ENCODE measurements at places on chromosomes 5 and 9.

DNA sequence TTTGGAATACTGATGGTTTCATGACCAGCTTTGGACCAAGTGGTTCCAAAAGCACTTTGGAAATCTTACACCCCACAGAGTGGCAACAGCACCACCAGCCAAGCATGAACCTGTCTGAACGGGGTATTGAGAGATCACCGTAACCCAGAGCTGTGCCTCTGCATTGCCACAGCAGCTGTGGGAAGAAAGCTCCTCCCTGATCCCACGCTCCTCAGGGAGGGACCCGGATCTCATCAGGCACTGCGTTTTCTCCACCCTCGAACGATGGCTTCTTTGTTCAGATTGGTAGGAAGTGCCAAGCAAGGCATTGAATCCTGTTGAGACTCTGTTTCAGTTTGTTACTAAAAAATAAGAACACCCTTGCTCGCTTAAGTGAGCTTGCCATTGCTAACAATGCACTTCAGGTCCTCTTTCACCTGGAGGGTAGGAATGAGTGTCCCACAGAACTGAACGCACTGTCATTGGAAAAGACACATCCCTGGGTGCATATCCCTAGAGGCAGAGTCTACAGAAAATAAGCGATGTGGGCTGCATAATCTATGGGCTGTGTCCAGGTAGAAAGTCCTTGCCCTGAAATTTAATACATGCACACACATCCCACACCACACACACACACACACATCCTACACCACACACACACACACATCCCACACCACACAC lies 118.0 kb upstream of the ICE1 start:
- no peak for DNase-seq

DNA sequence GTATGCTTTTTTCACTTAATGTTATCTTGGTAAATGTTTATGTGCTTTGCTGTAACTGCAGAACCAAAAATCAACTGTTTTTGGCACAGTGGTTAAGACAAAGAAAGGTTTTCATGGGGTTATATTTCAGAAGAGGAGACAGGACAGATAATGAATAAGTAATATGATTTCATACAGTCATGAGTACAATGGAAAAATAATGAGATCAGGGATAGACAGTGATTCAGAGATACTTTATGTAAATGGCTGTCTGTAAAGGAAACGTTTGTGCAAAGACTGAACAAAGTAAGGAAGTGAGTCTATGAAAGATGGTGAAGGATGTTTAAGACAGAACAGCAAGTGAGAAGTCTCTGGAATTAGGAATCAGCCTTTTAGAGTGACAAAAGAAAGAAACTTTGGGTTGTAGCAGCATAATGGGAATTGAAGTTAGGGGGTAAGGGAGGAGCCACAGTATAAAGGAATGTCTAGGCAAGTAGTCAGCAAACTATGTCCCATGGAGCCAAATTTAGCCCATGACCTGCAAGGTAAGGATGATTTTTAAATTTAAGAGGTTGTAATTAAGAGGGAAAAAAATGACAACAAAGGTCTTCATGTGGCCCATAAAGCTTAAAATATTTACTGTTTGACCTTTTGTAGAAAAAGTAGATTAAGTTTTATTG lies 55.0 kb downstream of the TNPO1 start:
- no peak for DNase-seq

GRCh38 chr5:100905259-100905914 lies 2.3 kb upstream of the ST8SIA4 start:
- DNase-seq: no peak

GRCh38 chr5:8157320-8157822 lies 288.4 kb downstream of the MTRR start:
- DNase-seq: no peak

DNA sequence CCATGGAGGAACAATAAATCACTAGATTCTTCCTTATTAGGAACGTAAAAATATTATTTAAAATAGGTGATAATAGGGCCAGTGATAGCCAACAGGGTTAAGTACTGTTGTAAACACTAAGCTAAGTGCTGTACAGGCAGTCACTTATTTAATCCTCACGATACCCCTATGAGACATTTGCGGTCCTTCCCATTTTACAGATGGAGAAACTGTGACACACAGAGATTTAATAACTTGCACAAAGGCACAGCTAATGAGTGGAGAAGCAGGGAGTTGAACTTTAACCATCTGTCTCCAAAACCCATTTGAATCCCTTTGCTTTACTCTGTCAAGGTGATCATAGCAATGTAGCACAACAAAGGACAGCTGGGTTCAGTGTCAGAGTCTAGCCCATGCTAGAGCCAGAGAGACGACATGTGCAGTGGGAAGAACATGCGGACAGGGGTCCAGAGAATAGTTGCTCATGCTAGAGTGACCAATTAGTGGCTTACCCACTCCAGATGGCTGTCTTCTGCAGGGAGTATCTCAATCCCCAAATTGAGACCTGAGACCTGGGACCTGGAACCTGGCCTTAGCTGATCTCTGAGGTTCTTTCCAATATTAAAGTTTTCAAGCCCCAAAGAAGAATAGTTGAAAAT lies 28.9 kb downstream of the STXBP1 start:
- DNase-seq: no peak

DNA sequence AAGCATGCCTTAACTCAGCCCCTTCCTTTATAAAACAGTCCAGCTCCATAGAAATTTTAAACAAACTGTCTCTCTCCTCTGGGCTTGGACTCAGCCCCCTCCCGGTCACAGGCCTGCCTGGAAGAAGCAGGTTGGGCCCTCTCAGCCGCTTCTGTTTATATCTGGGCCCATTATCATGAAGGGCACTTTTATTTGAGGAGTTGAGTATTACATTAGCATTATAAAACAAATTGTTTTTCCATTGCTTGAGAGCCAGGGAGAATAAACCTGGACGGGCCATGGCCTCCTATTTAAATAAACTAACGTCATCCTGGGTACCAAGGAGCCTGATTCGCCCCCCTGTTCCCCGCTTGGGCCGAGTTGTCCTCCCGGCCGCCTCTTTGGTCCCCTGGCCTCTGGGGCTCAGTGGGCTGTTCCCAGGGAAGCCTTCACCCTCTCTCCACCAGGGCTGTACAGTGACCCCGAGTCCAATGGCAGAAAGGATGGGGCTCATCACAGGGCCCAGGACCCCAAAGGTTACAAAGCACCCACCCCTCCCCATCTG lies 13.2 kb downstream of the IRX2 start:
- DNase-seq: no peak

GRCh38 chr5:9409413-9409960 lies 136.4 kb downstream of the SEMA5A start:
- no peak for DNase-seq

GRCh38 chr9:35608221-35608620 lies 3.2 kb downstream of the TESK1 start:
- DNase-seq: no peak

- DNase-seq: no peak
These were observed 3.4 kb downstream of the COL5A1 start for GRCh38 chr9:134644725-134645606.

DNA sequence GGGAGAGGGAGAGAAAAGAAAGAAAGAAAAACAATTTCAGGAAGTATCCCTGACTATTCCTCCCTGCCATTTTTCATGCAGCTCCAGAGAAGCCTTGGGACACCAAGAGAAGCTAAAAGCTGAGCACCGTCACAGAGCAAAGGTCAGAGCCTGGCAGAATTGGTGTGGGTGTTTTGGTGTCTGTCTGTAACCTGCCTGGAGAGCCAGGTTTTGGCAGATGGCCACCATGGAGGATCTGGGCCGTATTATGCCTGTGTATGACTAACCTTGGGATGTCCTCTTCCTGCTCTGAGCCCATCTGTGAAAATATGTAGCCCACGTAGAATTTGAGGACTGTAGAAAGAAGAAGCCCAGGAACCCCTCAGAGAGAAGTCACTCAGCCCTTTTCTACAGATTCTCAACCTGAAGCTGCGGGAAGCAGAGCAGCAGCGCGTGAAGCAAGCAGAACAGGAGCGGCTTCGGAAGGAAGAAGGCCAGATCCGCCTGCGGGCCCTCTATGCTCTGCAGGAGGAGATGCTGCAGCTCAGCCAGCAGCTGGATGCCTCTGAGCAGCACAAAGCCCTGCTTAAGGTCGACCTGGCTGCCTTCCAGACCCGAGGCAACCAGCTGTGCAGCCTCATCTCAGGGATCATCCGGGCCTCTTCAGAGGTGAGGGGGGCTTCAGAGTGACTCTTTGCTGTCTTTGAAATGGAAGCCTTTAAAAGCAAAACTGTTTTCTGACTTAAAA lies 18.8 kb downstream of the GLE1 start:
- DNase-seq: no peak

- no peak for DNase-seq
These were observed 235.5 kb upstream of the ZNF608 start for GRCh38 chr5:124981901-124982300.

DNA sequence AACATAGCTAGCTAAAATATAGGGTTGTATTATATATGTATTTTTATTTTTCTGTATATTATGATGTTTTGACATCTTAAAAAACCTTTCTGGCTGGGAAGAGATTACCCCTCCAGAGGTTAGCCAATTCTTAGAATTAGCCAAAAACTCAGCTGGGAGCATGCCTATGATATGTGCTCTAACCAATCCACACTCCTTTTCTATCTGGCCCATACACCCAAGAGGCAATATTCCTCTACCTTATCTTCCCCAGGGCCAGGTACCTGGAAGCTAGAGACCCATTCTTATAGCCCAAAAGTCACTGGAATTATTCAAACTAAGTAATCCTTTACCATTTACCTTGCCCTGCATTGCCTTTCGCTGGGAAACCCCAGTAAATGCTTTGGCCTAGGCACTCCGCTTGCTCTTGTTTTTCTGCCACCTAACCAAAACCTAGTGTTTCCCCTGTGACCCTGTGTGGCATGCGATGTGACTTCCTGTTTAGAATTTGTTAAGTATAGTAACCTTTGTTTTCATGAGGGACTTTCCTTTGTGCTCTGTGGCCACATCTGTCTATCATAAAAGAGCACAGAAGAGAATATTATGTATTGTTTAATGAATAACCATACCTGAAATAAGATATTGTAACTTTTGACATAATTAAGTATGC lies 37.4 kb downstream of the CSNK1G3 start:
- peak; percentile 2 for DNase-seq

- DNase-seq: no peak
These were observed 190.9 kb upstream of the FREM1 start for GRCh38 chr9:15101095-15101494.

DNA sequence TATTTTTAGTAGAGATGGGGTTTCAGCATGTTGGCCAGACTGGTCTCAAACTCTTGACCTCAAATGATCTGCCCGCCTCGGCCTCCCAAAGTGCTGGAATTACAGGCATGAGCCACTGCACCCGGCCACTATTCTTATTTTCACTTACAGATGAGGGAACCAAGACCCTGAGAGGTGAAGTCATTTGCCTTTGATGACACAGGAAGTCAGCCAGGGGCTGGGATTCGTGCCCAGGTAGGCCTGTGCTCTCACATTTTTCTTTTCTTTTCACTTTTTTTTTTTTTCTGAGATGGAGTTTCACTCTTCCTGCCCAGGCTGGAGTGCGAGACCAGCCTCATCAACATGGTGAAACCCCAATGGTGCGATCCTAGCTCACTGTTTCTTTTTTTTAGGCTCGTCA lies 22.2 kb downstream of the ENG start:
- no peak for DNase-seq

GRCh38 chr5:74257645-74258313 lies 382.7 kb downstream of the ENC1 start:
- no peak for DNase-seq

DNA sequence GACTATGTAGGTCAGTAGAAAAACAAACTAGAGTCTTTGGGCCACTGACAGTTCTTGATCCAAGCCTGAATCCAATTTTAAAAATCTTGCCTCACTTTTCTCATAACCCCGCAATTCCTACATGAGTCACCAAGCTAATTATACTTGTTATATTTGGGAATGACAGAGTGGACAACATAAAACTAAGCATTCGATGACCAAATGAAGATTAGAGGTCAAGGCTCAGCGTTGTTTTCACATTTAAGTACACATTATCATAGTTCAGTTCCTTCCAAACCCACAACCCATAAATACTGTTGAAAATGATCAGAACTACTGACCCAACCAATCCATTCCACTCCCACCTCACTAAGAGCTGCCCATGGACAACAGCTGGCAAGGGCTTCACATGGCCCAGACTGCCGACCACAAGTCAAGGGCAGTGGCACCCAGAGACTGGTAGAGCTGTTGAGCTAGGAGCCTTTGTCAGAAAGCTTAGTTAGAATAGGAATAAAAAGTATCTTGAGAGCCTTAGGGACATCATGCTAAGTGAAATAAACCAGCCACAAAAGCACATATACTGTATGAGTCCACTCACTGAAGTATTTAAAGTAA lies 64.2 kb downstream of the MYO10 start:
- no peak for DNase-seq

DNA sequence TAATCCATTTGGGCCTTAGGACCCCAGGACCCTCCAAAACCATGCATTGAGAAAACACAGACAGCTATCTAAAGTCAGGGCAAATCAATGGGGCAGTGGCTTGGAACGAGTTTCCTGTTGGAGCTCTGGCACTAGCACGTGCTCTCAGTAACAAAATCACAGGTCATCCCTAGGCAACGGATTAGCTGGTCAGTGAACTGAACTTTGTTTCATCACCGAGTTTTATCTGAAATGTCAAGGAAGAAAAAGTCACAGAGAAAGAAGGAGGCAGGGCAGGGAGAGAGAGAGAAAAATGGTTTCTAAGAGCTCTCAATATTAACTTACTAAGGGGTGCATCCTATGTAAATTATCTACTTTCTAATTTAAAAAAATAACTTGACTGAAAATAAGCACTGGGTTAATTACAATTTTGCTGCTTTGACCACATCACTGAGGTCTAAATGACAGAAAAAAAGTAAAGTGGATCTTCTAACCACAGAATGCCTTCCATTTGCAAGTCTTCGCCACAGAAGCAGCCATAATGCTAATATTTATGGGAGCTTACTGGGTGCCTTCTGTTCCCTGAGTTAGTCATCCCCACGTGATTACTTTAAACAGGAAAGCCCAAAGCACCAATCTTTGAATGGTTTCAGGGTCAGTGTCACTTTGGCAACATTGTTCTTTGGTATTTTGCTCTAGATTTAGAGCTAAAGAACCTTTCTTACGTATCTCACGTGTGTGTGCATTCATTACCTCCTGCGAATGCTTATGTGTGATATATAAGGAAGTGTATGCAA lies 503.9 kb downstream of the RASEF start:
- no peak for DNase-seq

- DNase-seq: no peak
These were observed 84.6 kb downstream of the IARS1 start for GRCh38 chr9:92208693-92209524.

- DNase-seq: no peak
These were observed 44.7 kb upstream of the HK3 start for GRCh38 chr5:176943816-176944215.

DNA sequence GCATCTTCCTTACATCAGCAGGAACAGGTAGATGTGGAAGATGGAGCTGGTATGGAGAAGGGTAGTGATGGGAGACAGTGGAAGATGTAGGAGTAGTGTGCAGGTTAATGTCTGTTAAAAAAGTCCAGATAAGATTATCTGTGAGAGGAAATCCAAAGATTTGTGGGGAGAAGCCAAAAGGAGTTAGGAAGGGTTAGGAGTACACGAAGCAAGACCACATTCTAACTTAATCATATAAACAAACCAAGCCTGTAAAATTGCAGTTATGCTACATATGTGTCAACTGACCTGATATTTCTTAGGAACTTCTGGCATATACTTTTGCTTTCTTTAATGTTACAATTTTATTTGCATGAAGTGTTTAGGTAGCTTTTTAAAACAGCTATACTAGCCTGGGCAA lies 142.1 kb upstream of the DMRT1 start:
- no peak for DNase-seq

- DNase-seq: no peak
These were observed 4.8 kb downstream of the GLIPR2 start for GRCh38 chr9:36141288-36141687.

- no peak for DNase-seq
These were observed 79.7 kb upstream of the SPDL1 start for GRCh38 chr5:169503886-169504285.

- DNase-seq: no peak
These were observed 32.0 kb upstream of the DHFR start for GRCh38 chr5:80686757-80687156.

Data from stimulated activated CD8-positive, alpha-beta memory T cell treated with anti-CD3 and anti-CD28 coated beads, Interleukin-2, amount 100 ng/mL, for 48 hours (primary cell).